ENCODE measurements at places on chromosomes 1 and 21. TPM values are rescaled to one million over a fixed set of nuclear protein-coding genes. Genes with fewer than 3 reads are reported as not detected.

- H3K27ac ChIP-seq, result no peak overlapping the region
- H3K27me3 ChIP-seq, result peaks cover 2% of the 10 kb centered on the region
- H3K36me3 ChIP-seq, result no peaks in the 10 kb centered on the region
Observed at GRCh38 chr1:211633524-211633846, 41.9 kb downstream of the NEK2 start.

- no peak overlapping the region for H3K4me3 ChIP-seq
Observed at GRCh38 chr1:199945591-199945990, 81.9 kb upstream of the NR5A2 start.

GRCh38 chr1:21340230-21340945 lies 50.1 kb upstream of the ECE1 start:
- no peak for DNase-seq
- H3K27me3 ChIP-seq, result peaks cover 2% of the 10 kb centered on the region
- peaks cover 75% of the 10 kb centered on the region for H3K4me1 ChIP-seq

GRCh38 chr21:20641241-20641640 lies 357.0 kb upstream of the NCAM2 start:
- no peaks in the 10 kb centered on the region for H3K36me3 ChIP-seq
- H3K4me3 ChIP-seq, result no peak overlapping the region
- no peak overlapping the region for H3K27ac ChIP-seq
- H3K27me3 ChIP-seq, result no peaks in the 10 kb centered on the region
- no peaks in the 10 kb centered on the region for H3K4me1 ChIP-seq
- DNase-seq, result no peak

- no peak overlapping the region for H3K27ac ChIP-seq
- H3K4me3 ChIP-seq, result no peak overlapping the region
- no peaks in the 10 kb centered on the region for H3K36me3 ChIP-seq
- no peak for DNase-seq
- peaks cover 8% of the 10 kb centered on the region for H3K4me1 ChIP-seq
- peaks cover 1% of the 10 kb centered on the region for H3K27me3 ChIP-seq
Observed at GRCh38 chr21:41678924-41679318, 87.9 kb downstream of the RIPK4 start.

The SLC35A3 gene
- polyA plus RNA-seq, result 8.5 TPM

The MAGI3 gene
- not detected for polyA plus RNA-seq

The FBXO28 gene
- polyA plus RNA-seq, result 19.3 TPM
